ENCODE measurements at places on chromosomes 1 and 21.

GRCh38 chr1:30683699-30684098 lies 39.7 kb downstream of the MATN1 start:
- no peak for DNase-seq

DNA sequence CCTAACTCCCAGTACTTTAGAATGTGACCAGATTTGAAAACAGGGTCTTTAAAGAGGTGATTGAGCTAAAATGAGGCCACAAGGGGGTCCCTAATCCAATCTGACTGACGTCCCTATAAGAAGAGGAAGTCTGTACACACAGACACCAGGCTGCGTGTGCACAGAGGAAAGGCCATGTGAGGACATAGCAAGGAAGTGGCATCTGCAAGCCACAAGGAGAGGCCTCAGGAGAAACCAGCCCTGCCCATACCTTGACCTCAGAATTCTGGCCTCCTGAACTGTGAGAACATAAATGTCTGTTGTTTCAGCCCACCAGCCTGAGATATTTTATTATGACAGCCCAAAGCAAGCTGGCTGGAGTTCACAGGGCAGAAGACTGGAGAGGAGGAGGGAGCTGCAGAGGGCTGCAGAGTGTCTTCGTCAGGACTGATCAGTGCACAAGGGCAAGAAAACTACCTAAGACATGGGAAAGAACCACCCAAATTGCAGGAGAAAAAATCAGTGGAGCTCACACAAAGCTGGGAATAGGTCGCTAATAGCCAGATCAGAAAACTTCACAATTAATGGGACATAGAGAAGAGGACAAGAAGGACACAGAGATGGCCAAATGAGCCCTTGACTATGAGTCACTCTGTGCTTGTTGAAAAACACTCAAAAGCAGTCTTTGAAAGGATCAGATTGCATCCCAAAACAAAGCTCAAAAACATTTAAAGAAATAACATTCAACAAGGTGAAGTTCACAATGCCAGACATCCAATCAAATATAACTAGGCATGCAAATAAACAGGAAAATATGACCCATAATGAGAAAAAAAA lies 14.1 kb upstream of the WNT9A start:
- DNase-seq = no peak

GRCh38 chr21:44486302-44486701 lies 31.0 kb downstream of the LRRC3 start:
- no peak for DNase-seq

GRCh38 chr1:235127732-235128455 lies 743 bp downstream of the TOMM20 start:
- no peak for DNase-seq

DNA sequence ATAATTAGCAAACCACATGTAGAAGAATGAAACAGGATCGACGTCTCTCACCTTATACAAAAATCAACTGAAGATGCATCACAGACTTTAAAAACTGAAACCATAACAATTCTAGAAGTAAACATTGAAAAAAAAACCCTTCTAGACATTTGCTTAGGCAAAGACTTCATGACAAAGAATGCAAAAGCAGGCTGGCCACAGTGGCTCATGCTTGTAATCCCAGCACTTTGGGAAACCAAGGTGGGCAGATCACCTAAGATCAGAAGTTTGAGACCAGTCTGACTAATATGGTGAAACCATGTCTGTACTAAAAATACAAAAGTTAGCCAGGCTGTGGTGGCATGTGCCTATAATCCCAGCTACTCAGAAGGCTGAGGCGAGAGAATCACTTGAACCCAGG lies 1351.7 kb downstream of the MRPL39 start:
- DNase-seq = no peak

Data from esophagus squamous epithelium (tissue), 5 donors.